Activated T-cell treated with anti-CD3 and anti-CD28 coated beads, Interleukin-2, amount 50 U/mL, for 48 hours (primary cell): ENCODE measurements at places on chromosomes 5 and 9.

- no peak for DNase-seq
Observed at GRCh38 chr5:158701007-158701391, 398.7 kb downstream of the EBF1 start.

GRCh38 chr5:24141046-24141445 is 503.7 kb downstream of the CDH10 start:
- DNase-seq = no peak

GRCh38 chr9:120348951-120349429 is 231.0 kb downstream of the CDK5RAP2 start:
- peak; percentile 31 for DNase-seq

- peak; percentile 44 for DNase-seq
Observed at GRCh38 chr9:130522233-130522808, 57.1 kb upstream of the FUBP3 start.

GRCh38 chr9:137853392-137853995 is 24.1 kb upstream of the CACNA1B start:
- no peak for DNase-seq

GRCh38 chr9:89361031-89361430 is 42.7 kb downstream of the SECISBP2 start:
- DNase-seq = no peak

DNA sequence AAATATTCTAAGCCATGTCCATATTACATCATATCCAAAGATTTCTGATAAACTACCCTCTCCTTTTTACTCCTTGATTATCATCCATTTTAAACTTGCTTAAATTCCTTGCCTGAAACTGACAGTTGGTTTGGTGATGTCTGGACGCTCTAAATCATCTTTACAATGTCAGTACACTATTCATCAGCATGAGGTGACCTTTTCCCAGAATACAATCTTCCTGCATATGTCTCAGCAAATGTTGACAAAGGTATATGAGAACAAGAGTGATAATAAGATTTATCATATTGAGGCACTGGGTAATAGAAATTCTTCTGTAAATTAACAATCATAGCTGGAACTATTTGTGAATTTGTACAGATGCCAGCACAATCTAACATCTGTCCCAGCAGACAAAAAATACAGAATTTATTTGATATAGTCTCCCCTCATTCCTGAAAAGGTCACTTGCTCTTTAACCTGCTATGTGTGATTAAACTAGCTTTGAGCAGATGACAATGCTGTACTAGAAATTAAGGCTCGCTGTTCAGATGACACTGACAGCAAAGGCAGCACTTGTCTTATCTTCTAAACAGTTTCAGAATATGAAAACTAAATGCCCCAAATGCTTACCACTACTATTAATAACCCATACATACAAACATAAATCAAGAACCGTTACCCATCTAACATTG is 32.2 kb downstream of the COX7C start:
- no peak for DNase-seq

- DNase-seq = no peak
Observed at GRCh38 chr9:9778293-9778692, 834.5 kb downstream of the PTPRD start.

GRCh38 chr9:33950371-33950770 is 98.3 kb downstream of the UBAP2 start:
- DNase-seq = no peak

GRCh38 chr5:67209141-67209771 is 12.7 kb upstream of the CD180 start:
- DNase-seq = peak; percentile 73

GRCh38 chr5:126811515-126812198 is 34.7 kb downstream of the LMNB1 start:
- DNase-seq = peak; percentile 54

GRCh38 chr9:13023498-13023897 is 248.7 kb downstream of the LURAP1L start:
- no peak for DNase-seq

DNA sequence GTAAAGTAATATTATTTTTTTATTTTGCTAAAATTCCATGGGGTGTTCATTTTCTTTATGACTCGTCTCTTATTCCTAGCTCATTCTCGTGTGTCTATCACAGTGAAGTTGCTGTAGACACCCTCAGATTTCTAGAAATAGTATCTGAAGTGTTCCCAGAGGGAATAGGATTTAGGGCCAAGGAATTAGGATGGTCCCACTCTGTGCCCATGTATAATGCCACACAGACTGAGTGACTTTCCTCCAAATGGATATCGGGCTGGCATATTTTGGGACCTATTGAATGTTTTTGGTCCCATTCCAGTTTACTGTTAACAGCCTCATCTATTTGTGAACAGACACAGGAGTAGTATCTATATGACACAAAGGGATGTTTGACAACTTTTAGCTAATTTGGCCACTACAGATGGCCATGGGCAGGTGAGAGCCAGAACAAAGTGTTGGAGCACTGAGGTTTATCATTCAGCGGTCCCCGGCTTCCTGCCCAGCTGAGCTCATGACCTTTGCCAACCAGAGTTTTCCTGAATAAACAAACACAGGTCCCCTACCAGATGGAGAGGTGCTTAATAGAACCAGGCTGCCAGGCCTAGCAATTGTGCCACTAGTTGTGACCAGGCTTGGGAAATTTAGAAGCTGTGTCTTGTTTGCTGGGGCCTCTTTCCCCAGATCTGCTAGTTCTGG is 46.9 kb downstream of the MAP1B start:
- DNase-seq = no peak

- DNase-seq = no peak
Observed at GRCh38 chr5:95664204-95664786, 17.7 kb downstream of the RFESD start.

- DNase-seq = no peak
Observed at GRCh38 chr5:87788416-87788815, 375.7 kb upstream of the CCNH start.

DNA sequence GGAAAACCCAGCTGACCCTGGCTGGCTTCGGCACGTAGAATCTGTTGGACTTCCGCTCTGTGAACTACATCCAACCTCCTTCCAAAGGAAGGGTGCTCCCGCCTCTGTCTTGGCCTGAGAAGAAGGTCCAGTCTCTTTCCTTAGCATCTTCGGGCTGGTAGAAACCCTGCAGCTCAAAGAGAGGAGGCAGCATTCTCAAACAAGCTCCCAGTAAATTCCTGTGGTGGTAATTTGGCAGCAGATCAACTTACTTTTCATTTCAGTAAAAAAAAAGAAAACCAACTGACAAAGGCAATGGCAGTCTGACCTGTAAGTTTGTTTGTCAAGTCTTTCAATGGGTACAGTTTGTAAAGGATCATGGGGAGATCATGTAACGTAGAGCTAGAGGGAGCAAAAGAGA is 176.7 kb downstream of the MED10 start:
- DNase-seq = no peak

GRCh38 chr5:116507941-116508655 is 66.5 kb downstream of the SEMA6A start:
- DNase-seq = no peak

GRCh38 chr5:13325765-13326164 is 618.7 kb downstream of the DNAH5 start:
- no peak for DNase-seq

GRCh38 chr5:111775224-111775623 is 18.2 kb upstream of the NREP start:
- DNase-seq = no peak

- DNase-seq = no peak
Observed at GRCh38 chr9:21995666-21996398, 1.2 kb downstream of the CDKN2B-AS1 start.

- no peak for DNase-seq
Observed at GRCh38 chr5:61120534-61120933, 41.7 kb downstream of the SMIM15 start.

DNA sequence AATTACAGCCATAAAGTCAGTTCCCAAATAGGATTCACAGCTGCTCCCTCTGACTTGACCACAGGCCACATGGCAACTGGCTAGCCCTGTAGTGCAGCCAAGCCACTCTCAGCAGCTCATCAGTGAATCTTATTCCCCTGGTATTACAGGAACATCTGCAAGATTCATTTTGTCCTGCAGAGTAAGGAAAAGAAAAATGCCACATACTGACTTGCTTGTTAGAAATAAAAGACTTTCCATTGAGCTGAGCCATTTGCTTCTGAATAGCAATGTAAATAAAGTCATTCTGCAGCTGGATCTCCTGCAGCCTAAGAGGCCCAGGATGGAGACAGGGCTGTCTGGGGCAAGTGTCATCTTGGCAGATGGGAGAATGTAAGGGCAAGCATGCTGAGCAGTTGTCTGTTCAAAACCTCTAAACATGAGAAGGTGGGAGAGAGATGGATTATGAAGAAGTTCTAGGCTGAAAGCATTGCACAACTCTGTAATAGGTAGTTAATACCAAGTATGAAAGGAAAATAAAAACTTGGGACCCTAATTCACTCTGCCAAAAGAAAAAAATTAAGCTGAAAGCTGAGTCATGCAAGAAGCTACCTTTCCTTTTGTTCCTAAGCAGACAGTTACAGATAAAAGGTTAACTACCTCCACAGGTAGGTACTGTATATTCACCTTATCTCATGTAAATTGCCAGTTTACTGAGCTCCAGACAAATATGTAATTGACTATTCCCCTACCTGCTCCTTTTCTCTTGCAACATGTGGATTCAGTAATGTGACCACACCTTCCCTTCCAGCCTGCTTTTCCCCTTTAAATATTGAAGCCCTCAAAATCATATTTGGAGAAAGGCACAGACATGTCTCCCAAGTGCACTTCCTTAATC is 244.4 kb upstream of the RAI14 start:
- no peak for DNase-seq

- no peak for DNase-seq
Observed at GRCh38 chr5:24742334-24742733, 97.6 kb upstream of the CDH10 start.

DNA sequence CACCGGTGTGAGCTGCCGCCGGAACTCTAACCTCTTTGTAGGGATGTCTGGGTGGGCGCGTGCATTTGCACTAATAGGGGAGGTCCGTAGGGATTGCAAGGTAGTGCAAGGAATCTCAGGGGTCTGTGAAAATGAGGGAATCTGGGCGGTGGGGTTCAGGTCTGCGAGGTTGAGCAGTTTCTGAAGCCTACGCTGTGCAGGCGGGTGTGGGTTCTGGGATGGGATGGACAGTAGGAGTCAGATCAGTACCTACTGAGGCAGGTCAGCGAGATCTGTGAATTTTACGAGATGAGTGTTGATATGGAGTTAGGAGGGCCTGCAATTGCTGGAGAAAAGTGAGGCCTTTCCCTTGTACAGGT is 856 bp upstream of the ATOSB start:
- no peak for DNase-seq

- DNase-seq = no peak
Observed at GRCh38 chr5:164335837-164336236, 830.4 kb downstream of the MAT2B start.

- DNase-seq = no peak
Observed at GRCh38 chr5:132656774-132657355, 1.1 kb upstream of the IL13 start.
